ENCODE measurements at places on chromosomes 5 and 9.
A peak's percentile ranks its signal among the peaks of the same experiment; 100 is the strongest.

GRCh38 chr9:108609227-108609896, 246.4 kb downstream of the ACTL7B start:
- DNase-seq = no peak

GRCh38 chr5:59893429-59894227, at the start of gene PDE4D:
PDE4D (minus strand) TSS chr5:59893726.
- peak; percentile 14 for DNase-seq

DNA sequence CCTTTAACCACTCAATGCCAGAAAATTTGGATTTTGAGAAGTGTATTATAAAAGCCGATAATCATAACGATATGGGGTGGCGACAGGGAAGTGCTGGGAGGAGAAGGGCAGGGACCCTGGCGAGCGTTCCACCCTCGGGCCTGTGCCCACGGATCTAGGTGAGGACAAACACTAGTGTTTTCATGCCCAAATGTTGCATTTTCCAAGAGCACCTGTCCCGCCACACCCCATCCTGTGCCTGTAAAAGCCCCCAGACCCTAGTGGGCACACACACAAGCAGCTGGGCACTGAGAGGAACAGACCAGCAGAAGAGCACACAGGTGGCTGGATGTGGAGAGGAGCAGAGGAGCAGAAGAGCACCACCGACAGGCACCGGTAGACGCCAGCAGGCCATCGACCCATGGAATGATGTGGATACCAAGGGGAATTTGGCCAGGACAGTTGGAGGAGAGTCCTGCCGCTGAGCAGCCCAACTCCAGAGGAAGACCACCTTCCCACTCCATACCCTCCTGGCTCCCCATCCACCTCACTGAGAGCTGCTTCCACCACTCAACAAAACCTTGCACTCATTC, 315.0 kb downstream of the EDIL3 start:
- DNase-seq = no peak

DNA sequence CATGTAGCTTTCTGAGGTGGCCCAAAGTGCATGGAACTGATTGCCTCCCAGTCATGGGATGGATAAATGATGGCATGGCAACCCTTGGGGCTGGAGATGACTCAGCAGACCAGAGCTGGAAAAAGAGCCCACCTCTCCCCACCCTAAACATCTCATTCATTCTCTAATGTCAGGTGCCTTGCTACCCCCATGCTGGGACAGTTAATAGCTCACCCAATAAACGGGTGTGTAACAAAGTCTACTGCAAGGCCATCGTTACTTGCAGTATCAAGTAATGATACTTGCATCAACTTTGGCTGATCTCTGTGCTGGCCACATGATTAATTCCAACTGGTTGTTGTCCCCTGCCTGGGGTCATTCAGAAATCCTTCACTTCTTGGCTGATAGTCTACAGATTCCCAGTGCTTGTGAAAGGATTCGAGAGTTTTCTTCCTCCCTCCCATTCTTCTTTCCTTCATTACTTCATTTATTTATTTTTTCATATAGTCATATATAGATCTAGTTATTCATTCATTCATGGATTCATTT, 122.8 kb upstream of the TRIM32 start:
- no peak for DNase-seq

DNA sequence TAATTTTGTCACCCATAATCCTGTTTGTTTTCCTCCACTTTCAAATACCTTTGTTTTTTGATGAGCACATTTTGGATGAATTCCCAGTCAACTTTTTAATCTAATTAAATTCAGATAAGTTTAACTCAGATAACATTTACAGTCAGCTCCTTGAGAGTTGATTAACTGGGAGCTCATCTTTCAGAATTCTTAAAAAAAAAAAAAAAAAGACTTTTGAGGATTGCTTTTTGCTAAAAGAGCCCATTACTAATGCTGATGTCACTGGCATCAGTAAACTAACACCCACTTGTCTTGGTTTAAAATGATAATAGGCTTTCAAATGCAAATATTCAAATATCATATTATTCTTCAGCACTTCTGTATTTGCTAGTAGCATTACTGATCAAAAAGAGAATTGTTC, 47.1 kb upstream of the NFIB start:
- no peak for DNase-seq

GRCh38 chr5:139312075-139312474, 18.5 kb downstream of the MATR3 start:
- no peak for DNase-seq

- no peak for DNase-seq
Observed at GRCh38 chr9:111069183-111069582, 30.9 kb upstream of the LPAR1 start.

GRCh38 chr5:142688281-142688989, 2.5 kb upstream of the FGF1 start:
- no peak for DNase-seq
